ENCODE measurements at places on chromosomes 5 and 9.

DNA sequence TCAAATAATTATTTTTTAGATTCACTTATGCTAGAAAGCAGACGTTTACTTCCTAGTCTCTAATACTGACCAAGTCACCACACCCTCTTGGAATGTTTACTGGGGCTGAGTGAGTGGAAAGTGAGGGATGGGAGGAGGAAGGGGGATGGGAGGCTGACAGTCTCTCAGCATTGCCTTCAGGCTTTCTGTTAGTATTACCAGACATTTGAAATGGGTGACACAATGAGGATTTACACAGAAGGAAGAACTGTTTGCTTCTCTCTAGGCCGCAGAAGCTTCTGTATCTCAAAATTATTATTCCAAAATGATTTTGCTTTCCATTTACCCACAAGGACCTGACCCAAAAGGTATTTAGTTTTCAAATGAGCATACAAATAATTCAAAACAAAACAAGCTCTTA is 232.8 kb upstream of the ZNF608 start:
- DNase-seq, result no peak

GRCh38 chr5:142447887-142448286 is 123.1 kb upstream of the SPRY4 start:
- no peak for DNase-seq

- no peak for DNase-seq
Measured at GRCh38 chr9:69179037-69179436, 5.0 kb downstream of the TJP2 start.

GRCh38 chr5:55915783-55916182 is 64.6 kb downstream of the IL31RA start:
- DNase-seq, result no peak

- no peak for DNase-seq
Measured at GRCh38 chr9:110592044-110592830, 12.7 kb upstream of the SVEP1 start.

GRCh38 chr5:78628270-78628992 is 20.1 kb downstream of the LHFPL2 start:
- no peak for DNase-seq

DNA sequence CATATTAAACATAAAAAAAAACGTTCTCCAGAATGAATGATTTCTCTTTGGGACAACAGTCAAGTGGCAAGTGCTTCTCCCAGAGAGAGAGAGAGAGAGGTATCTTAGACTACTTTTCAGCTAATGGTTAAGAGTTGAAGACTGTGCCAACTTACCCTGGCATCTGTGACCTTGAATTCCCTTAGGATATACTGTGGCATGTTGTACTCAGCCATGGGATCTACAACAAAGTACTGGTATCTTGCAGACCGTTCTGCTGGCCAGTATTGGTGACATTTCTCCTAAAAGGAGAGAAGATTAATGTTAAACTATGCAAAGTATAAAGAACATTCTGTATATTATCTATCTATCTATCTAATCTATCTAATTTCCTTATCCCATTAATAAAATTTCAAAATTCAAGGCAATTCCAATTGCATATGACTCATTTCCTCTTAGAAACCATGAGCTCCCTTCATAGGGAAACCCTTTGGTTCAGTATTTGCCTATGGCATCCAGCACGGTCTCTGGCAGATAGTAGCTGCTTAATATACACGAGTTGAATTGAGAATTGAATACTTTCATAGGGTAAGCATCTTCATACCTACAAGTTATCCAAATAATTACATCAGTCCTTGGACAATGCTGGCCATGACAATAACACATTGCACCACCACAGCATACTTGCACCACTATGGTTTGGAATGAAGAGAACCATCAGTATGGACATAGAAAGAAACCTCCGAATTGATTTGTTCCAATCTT is 539.4 kb upstream of the DMAC1 start:
- no peak for DNase-seq

DNA sequence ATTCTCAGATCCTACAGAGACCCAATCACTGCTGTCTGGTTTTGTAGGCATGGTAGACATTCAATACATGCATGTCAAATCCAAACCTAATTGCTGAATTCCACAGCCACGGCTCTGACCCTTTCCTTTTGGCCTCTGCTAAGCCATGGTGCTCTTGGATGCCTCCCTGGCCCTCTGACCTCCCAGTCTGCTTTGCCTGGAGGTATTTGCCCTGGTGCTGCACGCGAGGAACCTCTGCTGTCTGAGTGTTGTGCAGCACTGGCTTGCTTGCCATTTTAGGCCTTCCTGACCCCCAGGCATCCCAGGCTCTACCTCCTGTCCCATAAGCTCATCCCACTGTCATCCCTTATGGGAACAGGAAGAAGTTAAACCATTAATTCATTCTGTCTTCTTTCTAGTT is 60.9 kb downstream of the DOCK2 start:
- no peak for DNase-seq

- no peak for DNase-seq
Measured at GRCh38 chr9:106772523-106773290, 90.3 kb upstream of the ZNF462 start.

GRCh38 chr5:139810341-139811273 is 15.0 kb downstream of the PSD2 start:
- DNase-seq, result no peak

DNA sequence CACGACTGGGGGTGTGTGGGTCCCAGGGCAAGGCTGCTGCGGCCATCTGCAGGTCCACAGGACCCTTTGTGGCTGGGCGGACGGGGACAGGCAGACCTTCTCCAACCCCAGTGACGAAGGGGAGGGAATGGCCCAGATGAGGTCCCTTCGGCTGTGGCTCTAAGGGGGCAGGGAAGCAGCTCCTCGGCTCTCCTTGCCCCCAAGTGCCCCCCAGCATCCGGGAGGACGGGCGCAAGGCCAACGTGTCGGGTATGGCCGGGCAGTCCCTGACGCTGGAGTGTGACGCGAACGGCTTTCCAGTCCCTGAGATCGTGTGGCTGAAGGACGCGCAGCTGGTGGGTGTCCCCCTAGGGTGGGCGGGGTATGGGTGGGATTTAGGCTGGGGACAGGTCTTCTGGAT is 82.8 kb downstream of the HMCN2 start:
- no peak for DNase-seq

- no peak for DNase-seq
Measured at GRCh38 chr5:135230251-135230925, 168.6 kb downstream of the MACROH2A1 start.

- no peak for DNase-seq
Measured at GRCh38 chr9:93965830-93966577, 10.8 kb upstream of the BARX1 start.

DNA sequence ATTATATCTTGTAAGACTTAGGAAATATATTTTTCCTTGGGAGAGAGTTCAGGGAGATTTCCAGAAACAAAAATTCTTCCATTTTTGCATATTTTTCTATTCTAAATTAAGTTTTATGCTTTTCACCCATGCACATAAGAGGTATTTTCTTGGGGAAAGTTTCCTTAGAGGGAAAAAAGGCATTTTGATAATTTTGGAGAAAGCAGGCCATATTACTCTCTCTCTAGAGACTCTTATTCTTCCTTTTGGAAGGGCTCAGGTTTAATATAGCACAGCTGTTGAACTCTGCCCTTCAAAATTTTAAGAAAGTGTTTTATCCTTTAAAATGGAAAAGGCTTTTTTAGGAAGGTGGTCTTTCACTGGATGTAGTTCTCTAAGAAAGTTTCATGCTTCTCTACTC is 8.0 kb downstream of the NDUFS4 start:
- no peak for DNase-seq

GRCh38 chr5:139183502-139183901 is 14.7 kb downstream of the SIL1 start:
- DNase-seq, result no peak

DNA sequence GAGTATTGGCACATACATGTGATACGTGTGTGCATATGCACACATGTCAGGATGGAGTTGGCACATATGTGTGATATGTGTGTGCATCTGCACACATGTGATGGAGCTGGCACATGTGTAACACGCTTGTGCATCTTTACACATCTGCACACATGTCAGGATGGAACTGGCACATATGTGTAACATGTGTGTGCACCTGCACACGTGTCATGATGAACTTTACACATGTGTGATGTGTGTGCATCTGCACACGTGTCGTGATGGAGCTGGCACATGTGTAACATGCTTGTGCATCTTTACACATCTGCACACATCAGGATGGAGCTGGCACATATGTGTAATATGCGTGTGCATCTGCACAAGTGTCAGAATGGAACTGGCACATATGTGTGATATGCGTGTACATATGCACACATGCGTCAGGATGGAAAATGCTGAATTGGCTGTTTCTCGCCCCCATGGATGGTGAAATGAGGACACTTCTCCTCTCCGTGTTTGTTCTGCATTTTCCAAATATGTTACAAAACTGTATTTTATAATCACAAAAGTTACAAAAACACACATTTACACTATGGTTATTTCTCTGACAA is 16.3 kb upstream of the SLC6A19 start:
- no peak for DNase-seq
